Stimulated activated CD8-positive, alpha-beta memory T cell treated with anti-CD3 and anti-CD28 coated beads, Interleukin-15, amount 100 ng/mL, for 48 hours (primary cell): ENCODE measurements at places on chromosomes 16 and 17.

- DNase-seq = no peak
Measured at GRCh38 chr17:64185101-64185500, 55.2 kb upstream of the ERN1 start.

GRCh38 chr17:28145348-28145747 is 102.9 kb downstream of the NLK start:
- DNase-seq = no peak

- DNase-seq = no peak
Measured at GRCh38 chr17:57814421-57814820, 35.4 kb downstream of the MRPS23 start.

GRCh38 chr17:871751-872519 is 89.8 kb downstream of the MRM3 start:
- DNase-seq = no peak

GRCh38 chr17:50666316-50666715 is 31.6 kb downstream of the ABCC3 start:
- no peak for DNase-seq

DNA sequence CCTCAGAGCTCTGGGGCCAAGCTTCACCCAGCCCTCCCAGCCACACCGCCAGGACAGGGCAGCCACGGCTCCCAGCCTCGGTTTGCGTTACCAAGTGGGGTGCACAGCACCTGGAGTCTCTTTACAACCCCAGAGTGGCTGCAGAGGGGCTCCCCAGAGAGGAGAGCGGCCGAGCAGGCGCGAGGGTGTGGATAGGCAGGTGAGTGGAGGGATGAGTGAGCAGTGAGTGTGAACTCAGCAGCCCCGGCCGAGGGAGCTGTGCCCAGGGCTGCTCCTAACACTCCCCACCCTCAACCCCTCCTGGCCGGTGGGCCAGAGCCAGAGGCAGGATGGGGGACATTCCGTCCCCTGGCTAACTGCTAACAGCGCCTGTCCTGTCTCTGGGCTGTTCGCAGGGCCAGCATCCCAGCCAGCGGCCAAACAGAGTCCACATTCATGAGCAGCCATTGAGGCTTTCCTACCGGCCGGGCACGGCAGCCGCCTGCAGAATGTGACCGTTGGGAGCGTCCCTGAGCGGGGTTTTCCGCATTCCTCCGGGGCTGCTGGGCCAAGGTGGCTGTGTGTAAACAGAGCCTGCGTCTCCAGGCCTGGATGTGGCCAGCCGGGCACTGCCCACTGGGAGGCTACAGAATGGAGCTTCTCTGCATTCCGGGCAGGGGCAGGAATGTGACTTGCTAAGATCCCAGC is 5.3 kb downstream of the ZNF469 start:
- no peak for DNase-seq

DNA sequence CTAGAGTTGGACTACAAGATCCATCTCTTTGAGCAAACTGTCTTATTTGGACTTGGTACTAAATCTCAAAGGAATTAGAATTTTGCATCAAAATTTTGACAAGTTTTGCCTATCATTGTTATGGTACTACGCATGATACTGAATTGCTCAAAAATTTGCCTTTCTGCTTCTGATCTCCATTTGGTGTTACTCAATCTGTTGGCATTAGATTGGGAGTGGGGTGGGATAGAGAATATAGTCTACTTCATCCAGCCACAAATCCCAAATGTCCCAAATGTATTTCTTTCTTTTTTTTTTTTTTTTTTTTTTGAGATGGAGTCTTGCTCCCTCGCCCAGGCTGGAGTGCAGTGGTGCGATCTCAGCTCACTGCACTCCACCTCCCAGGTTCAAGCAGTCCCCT is 204.8 kb downstream of the TANC2 start:
- no peak for DNase-seq

DNA sequence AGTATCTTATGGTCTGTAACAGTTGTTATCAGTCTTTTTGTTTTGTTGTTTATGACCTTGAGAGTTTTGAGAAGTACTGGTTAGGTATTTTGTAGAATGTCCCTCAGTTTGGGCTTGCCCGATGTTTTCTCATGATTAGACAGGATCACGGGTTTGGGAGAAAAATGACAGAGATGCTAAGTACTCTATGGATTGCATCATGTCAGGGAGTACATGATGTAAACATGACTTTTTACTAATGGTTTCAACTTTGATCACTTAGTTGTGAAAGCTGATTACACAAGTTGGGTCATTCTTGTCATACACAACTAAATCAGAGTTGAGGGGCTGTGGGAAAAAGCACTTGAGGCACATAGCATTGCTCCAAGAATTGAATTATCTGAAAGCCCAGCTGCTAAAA is 94.7 kb upstream of the SIAH1 start:
- no peak for DNase-seq

GRCh38 chr17:15934866-15935265 is 10.1 kb upstream of the ADORA2B start:
- DNase-seq = no peak

DNA sequence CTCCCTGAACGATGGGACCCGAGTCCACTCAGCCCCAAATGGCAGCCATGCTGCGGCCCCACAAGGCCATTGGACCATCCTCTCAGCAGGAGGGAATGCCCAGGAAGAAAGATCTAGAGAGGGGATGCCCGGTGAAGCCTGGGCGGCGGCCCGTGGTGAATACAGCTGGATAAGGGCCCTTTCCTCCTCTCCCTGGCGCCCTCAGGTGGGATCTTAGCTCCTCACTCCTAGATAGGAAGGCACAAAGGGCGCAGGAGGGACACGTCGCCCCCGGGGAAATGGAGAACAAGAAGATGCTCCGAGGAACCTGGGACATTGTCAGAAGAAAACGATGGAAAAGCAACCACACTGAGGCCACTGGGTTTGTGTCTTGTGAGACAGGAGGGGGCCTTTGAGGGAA is 2.5 kb downstream of the CD300C start:
- DNase-seq = no peak

- DNase-seq = no peak
Measured at GRCh38 chr17:8868529-8868951, 1.1 kb upstream of the PIK3R6 start.

- no peak for DNase-seq
Measured at GRCh38 chr16:81875461-81875860, 96.4 kb downstream of the PLCG2 start.

DNA sequence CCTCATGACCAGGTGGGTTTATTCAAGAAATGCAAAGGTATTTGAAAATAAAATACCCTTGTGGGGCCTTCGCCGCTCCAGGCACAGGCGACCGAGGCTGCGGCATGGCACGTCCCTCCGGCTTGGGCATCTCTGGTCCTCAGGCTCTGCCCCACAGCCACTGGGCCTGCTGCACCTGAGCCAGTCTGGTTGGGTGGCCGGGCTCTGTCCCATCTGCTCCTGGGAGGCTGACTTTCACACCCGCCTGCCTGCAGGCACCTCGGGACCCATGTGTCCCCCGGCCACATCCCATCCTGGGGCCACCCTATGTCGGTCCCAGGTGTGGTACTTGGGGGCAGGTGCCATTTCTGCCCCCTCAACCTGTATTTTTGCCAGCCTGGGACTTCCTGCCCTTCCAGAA is 20.9 kb downstream of the OSBPL7 start:
- DNase-seq = no peak

- no peak for DNase-seq
Measured at GRCh38 chr16:14303639-14304394, 232.7 kb downstream of the MRTFB start.

- no peak for DNase-seq
Measured at GRCh38 chr17:61662741-61663140, 71.7 kb upstream of the NACA2 start.

- DNase-seq = no peak
Measured at GRCh38 chr16:23397464-23397863, 55.5 kb downstream of the COG7 start.

GRCh38 chr17:45108595-45109521 is 23.5 kb downstream of the PLCD3 start:
- no peak for DNase-seq

GRCh38 chr16:71965223-71965622 is 35.0 kb downstream of the PKD1L3 start:
- DNase-seq = no peak

DNA sequence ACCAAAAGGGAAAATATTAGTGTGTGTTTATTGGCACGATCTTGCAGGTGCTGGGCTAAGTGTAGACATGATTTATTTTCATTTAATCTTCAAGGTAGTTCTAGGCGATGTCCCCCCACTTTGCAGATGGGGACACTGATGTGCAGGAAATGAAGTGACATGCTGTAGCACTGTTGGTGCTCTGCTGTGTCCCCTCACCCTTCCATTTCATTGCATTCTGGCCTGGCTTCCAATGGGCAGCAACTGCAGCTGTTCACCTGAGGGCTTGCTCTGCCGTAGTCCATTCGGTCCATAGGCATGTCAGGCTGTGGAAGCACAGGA is 123.9 kb downstream of the PRKCB start:
- DNase-seq = no peak

DNA sequence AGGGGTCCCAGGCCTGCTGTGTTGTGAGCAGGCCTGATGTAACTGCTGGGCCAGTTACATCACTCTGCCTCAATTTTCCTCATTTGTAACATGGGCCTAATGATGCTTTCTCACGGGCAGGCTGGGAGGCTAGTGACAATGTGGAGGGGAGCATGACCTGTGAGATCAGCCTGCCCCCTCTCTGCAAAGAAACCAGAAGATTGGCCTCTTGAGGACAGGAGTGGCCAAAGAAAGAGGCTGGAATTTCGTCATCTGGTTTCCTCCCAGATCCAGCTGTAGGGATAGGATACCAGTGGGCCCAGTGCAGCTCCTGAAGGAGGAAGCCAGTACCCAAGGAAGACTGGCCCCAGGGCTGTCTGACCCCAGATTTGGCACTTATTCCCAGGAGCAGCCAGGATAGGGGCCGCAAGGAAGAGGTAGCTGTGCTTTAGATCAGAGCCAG is 615 bp upstream of the SREBF1 start:
- DNase-seq = no peak

DNA sequence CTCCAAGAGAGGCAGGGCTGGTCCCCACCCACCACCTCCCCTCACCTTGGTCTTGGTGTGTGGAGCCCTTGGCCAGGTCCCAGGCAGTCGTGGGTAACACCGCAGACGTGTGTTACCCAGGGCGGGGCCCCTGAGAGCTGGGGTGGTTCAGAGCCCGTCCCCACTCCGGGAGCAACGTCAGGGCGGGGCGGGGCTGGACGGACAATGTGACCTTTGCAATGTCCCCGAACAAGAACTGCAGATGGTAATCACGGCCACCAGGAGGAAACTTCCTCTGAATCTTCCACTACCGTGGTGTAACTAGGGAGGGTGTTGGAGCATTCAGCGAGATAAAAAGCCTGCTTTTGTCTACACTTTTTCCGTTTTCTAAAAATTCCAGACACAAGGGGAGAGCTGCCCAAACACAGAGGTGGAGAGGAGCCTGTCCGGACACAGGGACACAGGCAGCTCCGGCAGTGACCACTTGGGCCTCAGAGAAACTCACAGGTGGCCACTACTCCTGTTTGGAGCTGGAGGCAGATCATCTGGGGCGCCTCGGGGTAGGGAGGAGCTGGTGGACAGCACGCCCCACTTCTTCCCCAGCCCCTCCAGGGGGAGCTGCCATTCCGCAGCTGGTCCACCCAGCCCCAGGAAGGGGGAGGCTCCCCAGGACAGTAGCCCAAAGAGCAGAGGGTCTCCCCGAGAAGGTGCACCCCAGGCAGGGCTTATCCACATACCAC is 14.2 kb upstream of the SLC38A10 start:
- peak; percentile 21 for DNase-seq

GRCh38 chr16:21037168-21037567 is 113.5 kb downstream of the DNAH3 start:
- no peak for DNase-seq

DNA sequence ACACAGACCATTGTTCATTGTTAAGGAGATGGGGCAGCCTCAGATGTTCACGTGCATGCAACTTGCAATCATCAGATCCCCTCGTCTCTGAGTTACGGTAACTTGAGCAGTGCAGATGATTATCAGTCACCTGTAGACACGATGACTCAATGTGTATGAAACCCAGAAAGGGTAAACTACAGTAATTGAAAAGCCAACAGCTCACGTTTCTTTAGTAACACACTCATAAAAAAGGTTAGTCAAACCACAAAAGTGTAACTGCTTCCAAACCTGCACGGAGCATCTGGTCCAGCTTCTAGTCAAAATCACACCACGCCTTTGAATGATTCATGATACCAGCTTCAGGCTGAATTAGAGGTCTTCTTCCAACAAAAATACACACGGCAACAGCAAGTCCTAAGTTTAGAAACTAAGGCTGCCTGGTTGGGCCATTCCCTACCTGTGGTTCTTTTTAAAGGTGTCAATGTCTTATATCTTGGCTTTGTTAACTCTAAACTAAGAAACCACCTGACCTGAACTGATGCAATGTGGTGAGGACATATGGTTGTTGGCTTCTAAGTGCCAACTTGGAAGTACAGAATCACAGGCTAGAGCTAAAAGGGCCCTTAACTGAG is 32.3 kb downstream of the GRB7 start:
- no peak for DNase-seq

- no peak for DNase-seq
Measured at GRCh38 chr16:53414381-53414780, 19.9 kb upstream of the RBL2 start.

DNA sequence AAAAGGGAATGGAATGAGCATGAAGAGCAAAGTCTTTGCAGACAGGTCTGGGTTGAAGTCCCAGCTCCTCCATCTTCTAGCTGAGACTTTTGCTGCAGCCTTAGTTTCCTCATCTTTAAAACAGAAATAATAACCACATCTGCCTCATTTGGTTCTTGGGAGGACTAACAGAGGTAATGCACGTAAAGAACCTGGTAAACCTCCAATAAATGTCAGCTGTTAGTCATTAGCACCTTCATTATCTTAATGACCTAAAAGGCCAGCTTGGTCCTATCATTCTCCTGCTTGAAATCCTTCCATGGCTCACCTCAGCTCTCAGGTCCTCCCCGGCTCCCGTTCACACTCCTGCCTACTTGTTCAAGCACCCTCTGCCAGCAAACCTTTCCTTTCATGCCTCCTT is 51.8 kb downstream of the SKAP1 start:
- no peak for DNase-seq

GRCh38 chr16:1839554-1839953 is 12.5 kb downstream of the FAHD1 start:
- no peak for DNase-seq
